ENCODE measurements at places on chromosomes 4 and X.

GRCh38 chr4:21946858-21947257 lies 1.7 kb downstream of the KCNIP4 start:
- DNase-seq = no peak

DNA sequence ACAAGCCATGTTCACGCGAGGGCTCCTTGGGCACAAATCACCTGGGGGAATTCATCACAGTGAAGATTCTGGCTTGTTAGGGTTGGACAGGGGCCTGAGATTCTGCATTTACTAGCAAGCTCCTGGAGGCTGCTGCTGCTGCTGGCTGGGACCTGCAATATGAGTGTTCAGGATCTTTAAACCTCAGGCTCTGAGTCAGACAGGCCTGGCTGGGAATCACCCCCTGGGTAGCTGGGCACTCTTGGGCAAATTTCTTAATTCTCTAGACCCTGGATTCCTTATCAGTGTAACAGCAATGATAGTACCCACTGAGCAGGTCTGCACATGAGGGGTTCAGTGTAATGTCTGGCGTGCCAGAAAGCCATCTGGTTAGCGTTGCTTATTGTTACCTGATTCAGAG lies 101.5 kb downstream of the DHX15 start:
- no peak for DNase-seq

DNA sequence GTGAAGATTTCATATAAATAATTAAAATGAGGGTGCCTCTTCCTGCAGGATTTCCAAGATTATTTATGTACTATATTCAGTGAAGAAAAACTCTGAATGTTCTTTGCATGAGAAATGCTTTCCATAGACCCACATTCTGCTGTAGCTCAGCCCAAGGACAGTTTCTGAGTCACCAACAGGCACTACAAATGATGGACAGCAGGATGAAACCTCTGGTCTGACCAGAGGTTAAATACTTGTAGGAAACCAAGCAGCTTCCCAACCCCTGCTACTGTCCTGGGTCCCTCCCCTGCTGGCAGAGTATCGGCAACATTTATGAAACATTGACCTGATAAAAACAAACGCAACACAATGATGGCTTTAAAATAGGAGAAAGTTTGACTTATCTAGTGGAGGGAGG lies 73.1 kb downstream of the CXXC4 start:
- no peak for DNase-seq

- no peak for DNase-seq
Observed at GRCh38 chr4:148184922-148185321, 257.3 kb downstream of the NR3C2 start.

DNA sequence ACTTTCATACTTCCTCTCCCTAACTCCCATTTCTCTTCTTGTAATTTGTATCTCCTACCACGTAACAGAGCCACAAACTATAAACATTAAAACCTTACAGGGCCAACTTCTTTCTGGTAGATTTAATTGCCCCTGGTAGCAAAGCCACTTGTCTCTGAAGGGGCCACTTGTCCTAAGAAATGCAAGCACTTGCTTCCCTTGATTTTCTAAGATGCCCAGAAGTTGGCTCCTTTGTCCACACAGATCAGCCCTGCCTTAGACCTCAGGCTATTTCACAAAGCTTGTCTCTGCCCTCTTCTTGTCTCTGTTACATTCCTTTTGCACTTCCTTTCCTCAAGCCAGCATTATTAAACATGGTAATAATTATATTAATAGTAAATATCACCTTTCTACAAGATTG lies 80.6 kb upstream of the CXXC4 start:
- DNase-seq = no peak

DNA sequence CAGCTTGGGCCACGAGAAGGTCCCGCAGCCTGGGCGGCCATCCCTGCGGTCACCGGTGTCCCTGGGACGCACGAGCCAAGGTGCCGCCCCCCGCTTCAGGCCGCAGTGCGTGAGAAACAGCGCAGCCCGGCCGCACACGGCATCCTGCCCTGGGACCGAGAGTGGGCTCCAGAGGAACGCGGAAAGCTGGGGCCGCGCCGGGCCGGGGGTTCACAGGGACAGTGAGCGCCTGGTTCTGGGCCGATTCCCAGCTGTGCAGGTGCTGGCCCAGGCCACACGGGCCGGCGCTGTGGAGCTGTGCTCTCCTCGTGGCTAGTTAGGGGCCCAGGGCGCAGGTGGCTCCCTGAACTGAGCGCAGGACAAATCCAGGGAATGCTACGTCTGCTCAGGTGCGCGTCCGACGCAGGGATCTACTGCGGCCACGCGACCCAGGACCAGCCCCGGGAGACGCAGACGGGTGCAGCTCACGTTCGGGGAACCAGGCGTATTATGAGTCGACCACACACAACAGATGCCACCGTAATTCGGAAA lies 25.8 kb upstream of the GTPBP6 start:
- DNase-seq = no peak

DNA sequence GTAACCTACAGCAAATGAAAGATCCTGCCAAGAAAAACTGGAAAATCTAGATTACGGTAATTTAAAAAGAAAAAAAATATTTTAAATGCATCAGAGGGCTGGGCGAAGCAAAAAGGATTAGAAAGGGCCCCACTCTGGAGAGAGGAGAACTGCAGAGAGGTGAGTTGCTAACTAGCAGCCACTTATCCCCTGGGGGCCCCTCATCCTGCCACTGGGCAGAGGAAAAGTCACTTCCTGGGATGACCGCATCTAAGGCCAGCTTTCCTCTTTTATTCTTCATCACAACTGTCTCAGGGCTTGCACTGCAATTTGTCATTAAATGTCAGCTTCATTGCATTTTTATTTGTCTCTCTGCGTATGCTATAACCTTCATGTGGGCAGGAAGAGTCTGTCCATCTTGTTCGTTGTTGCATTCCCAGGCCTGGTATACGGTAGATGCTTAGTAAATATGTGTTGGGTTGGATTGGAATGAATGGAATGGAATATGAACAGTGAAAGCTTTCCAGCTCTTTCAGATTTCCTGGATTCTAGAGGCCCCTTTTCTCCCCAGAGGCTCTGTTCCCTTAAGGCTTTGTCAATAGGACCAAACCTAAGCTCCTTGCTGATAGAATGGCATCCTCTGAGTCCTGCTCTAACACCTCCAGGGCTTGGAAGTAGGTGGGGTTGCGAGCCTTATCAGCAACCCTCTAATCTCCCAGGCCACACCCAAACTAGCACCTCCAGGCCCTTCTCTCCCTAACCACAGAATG lies 58.9 kb downstream of the TLR10 start:
- DNase-seq = no peak

DNA sequence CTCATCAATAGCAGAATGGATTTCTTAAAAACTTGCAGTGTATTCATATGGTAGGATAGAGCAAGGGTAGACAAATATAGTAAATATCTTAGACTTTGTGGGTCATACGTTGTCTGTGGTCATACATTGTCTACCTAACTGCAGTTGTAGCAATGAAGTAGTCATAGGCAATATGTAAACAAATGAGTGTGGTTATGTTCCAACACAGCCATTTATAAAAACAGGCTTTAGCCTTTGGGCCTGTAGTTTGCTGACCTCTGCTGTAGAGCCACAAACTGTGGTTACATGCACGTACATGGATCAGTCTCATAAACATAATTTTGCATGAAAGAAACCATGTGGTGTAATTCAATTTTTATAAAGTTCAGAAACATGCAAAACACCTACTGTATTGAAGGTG lies 98.9 kb downstream of the LARP1B start:
- DNase-seq = no peak

- no peak for DNase-seq
Observed at GRCh38 chr4:6582889-6583490, 8.0 kb downstream of the MAN2B2 start.

DNA sequence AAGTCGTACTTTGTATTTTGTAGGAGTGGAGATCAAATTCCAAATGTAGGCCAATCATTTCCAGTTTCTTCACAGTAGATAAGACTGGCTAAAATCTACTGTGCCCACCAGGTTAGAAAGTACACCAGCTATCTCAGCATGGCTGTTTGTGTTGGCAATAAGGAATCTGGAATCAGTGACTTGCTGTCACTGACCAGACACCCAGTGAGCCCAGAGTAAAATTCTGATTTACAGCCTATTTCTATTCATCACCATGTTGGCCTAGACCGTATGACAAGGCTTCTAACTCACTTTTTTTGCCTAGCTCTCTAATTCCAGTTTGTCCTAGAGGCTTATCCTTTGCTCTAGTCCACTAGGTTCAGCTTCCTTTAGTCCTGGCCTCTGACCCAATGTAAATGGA lies 25.4 kb downstream of the SMIM43 start:
- DNase-seq = no peak

DNA sequence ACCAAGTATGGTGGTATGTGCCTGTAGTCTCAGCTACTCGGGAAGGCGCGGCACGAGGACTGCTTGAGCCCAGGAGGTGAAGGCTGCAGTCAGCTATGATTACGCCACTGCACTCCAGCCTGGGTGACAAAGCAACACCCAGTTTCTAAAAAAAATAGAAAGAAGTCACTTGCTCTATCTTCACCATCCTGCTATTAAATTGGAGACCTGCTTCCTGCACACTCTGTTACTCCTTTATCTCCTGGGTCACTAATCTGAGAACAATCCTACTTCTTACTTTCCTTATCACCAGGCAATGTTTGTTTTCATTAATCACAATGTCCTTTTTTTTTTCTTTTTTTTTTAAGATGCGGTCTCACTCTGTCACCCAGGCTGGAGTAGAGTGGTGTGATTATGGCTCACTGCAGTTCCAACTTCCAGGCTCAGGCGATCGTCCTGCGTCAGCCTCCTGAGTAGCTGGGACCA lies 16.2 kb downstream of the PRKX start:
- DNase-seq = peak; percentile 58

GRCh38 chr4:101174679-101175345 lies 172.5 kb downstream of the PPP3CA start:
- no peak for DNase-seq

- DNase-seq = no peak
Observed at GRCh38 chr4:122360754-122361153, 18.1 kb upstream of the ADAD1 start.

DNA sequence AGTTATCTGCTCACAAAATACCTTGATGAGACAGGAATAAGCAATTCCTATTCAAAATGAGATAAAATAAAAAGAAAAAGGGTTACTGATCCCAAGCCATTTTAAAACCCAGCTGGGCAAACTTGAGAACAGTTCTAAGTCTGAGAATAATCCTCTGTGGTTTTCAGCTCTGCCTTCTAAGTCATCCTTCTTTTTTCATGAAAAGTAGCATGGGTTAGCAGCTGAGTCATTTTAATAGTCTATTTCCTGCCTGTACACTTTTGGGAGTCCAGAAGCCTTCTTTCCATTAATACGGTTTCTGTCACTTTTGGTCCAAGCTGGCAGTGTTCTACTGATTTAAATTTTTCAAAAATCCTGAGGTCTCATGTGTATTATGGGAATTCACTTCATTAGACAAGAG lies 374.3 kb downstream of the IQCM start:
- DNase-seq = no peak

DNA sequence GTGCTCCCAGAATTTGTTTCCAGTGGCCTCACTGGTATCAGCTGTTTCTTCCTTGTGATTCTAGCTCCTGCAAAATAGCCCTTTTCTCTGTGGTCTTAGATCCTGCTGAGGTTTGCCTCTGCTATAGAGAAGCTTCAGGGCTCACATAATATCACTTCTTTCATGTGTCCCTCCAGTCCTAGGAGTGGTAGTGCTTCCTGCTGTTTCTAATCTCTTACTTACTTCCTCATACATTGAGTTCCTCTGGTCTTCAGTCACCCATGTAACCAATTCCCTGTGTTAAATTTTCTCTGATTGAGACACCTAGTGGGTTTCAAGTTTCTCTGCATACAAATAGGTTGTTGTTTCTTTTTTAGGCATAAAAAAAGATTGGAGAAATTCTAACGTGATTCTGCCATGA lies 1567.9 kb downstream of the ARAP2 start:
- DNase-seq = no peak

DNA sequence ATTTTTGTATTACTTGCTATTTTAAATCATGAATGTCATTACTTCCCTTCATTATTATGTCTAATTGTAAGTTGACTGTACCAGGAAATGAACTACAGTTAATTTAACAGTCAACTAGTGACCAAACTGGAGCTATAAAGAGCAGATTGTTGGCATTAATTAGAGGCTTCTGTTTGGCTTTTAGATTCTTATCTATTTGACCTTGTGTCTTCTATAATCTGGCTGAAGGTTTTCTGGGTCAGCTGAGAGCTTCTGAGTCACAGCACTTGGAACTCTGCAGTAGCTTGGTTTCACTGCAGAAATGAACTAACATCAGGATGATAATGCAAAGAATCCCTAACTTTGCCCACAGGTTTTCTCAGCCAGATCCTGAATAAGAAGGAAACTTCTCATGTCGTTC lies 169.2 kb upstream of the LEF1 start:
- no peak for DNase-seq

DNA sequence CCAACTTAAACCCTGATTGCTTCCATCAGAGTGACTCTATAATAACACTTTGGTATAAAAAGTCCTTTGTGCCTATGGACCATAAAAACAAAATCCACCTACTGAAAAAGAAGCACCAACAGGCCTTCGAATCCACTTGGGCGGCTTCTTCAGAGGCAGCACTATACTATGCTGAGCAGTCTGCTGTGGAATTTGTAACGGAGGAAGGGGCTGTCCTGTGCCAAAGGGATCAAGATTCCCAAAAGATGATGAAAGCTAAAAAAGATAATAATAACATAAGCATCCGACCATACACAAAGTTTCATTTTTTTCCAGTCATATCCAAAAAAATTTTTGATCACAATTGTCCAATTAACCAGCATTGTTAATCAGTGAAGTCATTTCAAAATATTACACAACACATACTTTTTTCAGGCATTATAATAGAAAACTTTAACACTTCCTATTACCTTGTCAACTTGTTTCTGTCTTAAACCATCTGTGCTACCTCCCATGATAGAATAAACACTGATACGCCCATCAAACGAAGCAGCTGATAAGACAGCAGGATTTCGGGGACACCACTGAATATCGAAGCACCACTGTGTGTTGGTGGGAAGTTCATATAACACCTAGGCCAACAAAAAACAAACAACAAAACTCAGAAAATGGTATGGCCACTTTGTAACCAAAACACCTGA lies 24.1 kb downstream of the SEC31A start:
- DNase-seq = no peak

- no peak for DNase-seq
Observed at GRCh38 chr4:120633810-120634209, 288.7 kb downstream of the PRDM5 start.

Data from suppressor macrophage (primary cell).